Activated naive CD4-positive, alpha-beta T cell treated with Interleukin-2 at 50 U/mL for 16 hours (primary cell): ENCODE measurements at places on chromosomes 3 and 15.

GRCh38 chr15:25635191-25635590 is 196.4 kb upstream of the UBE3A start:
- no peak for DNase-seq

DNA sequence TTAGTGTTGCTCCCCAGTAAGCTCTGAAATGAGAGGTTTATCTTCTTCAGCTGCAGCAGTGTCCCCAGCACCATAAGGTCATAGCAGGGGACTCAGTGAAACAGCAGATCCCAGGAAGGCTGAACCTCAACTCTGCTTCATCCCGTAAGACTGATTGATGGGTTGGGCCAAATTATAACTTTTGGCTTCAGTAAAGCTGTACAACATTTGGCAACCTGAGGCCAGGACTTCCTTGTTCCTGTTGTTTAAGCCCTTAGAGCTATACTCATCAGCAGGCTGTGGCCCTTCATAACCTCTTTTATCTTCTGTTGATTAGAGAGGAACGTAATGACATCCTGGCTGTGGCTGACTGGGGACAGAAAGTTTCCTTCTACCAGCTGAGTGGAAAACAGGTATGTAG is 29.0 kb downstream of the IFT122 start:
- no peak for DNase-seq

DNA sequence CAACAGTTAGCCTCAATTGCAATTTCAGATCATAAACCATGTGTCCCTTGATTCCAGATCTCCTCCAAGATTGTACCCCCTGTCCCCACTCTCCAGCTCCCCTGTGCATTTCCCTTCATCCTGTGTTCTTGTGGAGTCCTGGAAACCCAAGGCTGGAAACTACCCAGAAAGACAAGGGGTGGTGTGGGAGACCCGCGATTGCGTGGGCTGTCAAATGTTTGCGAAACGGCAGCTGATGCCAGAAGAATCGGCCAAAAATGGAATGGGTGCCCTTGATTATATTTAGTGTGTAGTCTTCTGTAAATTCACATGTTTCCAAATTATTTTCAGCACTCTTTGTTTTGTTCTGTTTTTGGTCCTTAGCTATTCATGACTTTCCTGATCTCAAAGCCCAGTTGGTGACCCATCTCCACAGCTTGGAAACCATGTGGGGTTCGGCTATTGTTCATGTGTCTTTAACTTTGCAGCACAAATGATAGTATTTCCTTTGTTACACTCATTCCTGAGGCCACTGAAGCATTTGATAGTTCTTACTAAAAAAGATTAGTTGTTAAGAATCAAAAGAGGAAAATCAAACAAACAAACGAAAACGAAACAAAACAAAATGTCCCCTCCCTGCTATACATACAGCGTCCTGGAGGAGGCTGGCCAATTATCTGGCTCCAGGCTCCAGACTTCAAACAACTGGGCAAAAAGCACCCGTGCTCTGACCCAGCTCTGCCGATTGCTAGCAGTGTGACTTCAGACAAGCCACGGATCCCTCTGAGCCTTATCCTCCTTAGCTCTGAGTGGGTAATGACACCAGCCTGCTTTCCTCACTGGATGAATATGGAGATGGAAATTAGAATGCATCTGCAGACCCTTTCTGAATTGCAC is 120.9 kb downstream of the CACNA2D3 start:
- no peak for DNase-seq

GRCh38 chr3:142282503-142282902 is 57.1 kb upstream of the GK5 start:
- DNase-seq, result no peak

GRCh38 chr3:123281929-123282328 is 80.2 kb downstream of the SEC22A start:
- no peak for DNase-seq

DNA sequence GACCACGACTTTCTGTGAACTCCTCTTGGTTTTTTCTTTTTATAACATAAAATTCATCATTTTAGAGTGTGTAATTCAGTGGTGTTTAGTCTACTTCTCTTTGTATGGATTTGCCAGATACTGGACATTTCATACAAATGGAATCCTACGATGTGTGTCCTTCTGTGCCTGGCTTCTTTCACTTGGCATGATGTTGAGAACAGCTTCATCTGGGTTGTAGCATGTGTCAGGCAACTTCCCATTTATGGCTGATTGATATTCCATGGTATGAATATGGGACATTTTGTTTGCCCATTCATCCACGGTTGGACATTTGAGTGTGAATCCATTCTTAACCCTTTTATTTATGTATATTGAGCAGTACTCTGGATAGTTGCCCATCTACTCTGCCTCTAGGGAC is 82.7 kb upstream of the KLF13 start:
- no peak for DNase-seq

GRCh38 chr3:103319912-103320311 is 885.1 kb downstream of the ZPLD1 start:
- no peak for DNase-seq

DNA sequence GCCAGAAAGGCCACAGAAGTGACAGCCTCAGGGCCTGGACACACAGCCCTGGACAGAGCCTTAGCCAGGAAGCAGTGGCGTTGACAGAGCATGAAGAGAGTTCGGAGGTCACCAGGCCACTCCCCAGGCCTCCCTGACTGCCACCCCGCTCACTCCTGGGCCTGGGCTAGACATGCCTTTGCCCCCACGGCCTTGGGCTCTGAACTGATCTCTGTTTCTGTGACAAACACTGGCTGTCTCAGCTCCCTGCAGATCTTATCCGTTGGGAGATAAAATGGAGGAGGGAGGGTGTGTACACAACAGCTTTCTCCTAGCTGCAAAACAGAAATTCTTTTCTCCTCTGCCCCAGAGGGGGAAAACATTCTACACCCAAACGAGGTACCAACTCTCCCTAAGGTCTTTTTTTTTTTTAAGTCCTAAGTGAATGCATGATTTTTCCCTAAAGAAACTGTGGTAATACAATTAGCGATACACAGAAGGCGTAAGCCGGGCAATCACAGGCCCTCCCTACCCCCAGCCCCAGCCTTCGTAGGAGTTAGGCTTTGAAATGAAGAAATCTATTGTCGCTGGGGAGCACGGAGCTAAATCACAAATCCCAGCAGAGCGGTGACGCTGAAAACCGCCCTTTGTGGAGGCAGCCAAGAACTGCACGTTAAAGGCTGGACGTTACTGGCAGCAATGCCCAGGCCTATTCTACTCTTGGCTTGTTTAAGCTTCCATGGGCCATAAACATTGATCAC is 45.0 kb downstream of the SRGAP3 start:
- DNase-seq, result no peak

DNA sequence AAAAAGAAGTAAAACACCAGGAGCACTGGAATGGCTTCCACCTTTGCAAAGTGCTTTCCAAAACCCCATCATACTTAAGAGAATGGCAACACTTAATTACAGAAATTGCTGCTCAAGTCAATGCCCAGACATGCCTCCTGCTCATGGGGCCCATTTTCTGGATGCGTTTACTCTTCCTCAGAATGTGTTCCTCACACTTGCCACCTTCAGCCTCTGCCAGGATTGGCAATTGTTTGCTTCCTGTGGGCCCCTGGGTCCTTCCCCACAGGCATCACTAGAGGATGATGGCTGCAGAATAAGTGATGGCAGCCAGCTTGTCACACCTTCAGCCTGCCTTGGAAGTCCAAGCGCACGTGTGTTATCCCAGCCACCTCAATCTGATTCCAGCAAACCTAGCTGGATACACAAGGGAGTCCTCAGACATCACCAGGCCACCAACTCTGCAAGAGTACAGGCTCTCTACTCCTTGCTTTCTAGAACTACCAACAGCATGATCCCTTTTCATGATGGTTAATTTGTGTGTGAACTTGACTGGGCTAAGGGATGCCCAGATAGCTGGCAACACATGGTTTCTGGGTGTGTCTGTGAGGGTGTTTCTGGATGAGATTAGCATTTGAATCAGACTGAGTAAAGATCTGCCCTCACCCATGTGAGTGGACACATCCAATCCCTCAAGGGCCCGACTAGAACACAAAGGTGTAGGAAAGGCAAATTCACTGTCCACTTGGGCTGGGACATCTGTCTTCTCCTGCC is 4.9 kb upstream of the NUP210 start:
- no peak for DNase-seq

DNA sequence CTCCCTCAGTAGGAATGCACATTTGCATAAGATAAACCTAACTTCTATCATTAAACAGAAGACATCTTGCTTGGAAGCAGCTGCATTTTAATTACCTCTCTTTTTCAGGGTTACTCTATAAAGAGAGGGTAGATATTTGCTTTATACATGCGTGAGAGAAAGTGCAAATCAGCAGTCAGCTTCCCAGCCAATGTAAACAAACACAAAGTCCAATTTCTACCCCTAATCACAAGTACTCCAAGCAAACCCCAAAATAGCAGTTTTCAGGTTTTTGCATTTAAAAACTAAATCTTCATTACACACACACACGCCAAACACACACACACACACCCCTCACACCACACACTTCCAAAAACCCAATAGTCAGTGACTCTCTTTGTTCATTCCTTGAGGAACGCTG is 303.9 kb upstream of the ALCAM start:
- no peak for DNase-seq

- DNase-seq, result no peak
These were observed 28.3 kb downstream of the ST8SIA2 start for GRCh38 chr15:92421976-92422375.

DNA sequence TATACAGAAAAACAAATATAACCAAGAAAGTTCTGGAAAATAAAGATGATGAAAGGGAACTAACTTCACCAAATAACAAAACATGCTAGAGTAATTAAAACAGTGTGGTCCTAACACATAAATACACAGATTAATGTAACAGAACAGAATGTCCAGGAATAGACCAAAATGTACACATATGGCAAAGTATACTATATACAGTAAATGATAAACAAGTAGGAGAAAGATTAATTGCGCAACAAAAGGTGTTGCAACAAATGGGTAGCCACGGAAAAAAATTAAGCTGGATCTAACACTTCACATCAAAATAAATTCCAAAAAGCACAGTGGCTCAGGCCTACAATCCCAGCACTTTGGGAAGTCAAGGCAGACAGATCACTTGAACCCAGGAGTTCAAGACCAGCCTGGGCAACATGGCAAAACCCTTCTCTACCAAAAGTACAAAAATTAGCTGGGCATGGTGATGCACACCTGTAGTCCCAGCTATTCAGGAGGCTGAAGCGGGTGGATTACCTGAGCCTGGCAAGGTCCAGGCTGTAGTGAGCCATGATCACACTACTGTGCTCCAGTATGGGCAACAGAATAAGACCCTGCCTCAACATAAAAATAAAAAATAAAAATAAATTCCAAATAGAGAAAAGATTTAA is 19.8 kb downstream of the SCAP start:
- DNase-seq, result no peak

DNA sequence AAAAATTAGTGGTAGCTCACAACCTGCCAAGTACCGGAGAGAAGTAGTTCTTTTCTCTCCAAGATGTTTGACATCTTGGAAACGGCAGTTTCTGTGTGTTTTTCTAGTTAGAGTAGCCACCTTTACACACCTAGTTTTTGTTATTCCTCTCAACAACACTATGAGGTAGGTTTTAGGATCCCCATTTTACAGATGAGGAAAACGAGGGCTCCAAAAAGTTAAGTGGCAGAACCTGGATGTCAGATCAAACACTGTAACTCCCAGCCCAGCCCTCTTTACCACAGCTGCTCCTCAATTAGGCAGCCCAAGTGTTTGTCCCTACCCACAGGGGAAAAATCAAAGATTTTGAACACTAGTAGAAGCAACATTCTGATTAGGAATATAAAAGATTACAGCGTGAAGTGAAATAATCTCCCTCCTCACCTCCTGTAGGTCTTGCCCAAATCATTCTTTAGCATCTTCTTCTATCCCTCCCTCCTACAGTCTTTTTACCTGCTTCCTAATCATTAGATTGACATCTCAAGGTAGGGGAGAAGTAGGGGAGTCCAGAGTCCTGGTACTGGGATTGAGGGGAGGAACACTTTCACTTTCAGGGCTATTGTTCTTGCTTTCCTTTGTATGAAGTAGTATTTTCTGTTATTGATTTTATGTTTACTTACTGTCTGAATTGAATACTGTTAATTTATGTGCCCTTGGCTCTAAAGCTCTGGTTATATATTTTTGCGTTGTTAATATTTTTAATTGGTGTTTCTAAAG is 142.6 kb downstream of the CMSS1 start:
- no peak for DNase-seq

- no peak for DNase-seq
These were observed 363.4 kb upstream of the ARHGEF26 start for GRCh38 chr3:153757839-153758238.

GRCh38 chr3:89278302-89279025 is 171.0 kb downstream of the EPHA3 start:
- DNase-seq, result no peak

GRCh38 chr3:190560013-190560895 is 46.4 kb downstream of the IL1RAP start:
- no peak for DNase-seq

DNA sequence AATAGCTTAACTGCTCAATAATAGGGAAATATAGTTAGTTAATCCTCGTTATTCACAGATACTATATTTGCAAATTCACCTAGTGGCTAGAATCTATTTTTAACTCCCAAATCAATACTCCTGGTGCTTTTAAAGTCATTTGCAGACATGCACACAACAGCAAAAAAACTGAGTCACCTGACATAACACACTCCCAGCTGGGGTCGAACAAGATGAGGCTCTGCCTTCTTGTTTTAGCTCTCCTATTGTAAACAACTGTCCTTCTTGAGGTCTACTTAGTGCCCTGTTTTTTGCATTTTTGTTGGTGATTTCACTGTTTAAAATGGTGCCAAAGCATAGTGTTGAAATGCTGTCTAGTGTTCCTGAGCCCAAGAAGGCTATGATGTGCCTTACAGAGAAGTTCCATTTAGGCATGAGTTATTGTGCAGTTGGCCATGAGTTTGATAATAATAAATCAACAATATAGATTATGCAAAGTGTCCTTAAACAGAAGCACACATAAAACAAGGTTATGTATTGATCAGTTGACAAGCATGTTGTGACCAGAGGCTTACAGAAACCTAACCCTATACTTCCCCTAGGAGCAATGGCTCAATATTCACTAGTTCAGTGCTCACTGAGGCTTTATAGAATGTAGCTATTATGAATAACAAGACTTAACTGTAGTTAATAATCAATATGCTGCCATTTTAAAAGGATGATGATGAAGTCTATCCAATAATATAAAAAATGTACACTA is 18.6 kb downstream of the MAP3K13 start:
- DNase-seq, result no peak

DNA sequence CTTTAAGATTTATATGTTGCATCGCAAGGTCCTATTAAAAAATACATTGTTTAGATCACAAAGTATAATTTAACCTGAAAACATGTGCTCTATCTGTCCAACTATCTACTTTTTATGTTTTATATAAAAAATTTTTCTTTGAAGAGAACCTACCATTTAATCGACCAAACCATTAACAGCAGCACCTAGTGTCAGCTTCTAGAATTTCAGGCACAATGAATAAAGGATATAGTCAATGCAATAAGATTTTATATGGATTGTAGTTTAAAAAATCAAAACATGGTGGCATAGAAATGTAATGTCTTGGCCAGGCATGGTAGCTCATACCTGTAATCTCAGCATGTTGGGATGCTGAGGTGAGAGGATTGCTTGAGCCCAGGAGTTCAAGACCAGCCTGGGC is 313.7 kb downstream of the GAP43 start:
- DNase-seq, result no peak
